ENCODE measurements at places on chromosomes 11 and 22. TPM values are rescaled to one million over a fixed set of nuclear protein-coding genes. Genes with fewer than 3 reads are reported as not detected.

DNA sequence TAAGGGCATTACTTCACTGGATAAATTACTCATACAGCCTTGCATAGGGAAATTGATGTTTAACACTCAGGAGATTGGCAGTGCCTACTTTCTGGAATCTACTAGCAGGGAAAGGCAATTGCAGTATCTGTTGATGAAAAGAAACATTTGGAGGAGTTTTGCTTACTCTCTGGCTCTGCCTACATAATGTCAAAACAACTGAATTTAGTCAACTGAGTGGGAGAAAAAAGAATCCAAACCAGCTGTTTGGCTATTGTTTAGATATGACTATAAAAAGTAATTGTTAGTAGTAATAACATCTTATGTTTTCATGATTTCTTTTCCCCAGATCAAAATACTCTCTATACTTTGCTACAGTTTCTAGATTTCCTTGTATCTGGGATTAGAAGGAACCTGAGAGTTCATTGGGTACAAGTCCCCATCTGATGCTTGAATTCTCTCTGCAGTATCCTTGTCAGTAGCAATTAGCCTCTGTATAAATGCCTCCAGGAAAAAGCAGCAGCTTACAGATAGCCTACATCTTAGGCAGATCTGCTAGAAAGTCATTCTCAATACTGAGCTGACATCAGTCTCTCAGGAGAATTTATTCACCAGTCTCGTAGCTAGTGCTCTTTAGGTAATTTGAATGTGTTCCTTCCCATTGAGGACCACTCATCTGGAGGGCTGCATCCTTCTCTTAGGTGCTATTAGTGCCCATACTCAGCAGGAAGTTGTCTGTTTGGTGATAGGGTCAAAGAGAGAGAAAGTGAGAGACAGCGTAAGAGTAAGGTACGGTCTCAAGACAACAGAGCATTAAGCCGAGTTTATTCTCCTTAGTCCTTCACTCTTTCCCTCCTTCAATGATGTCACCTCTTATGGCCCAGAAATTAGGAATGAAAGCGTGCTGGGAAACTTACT lies 185.9 kb upstream of the CCDC90B start:
- DNase-seq, result no peak

DNA sequence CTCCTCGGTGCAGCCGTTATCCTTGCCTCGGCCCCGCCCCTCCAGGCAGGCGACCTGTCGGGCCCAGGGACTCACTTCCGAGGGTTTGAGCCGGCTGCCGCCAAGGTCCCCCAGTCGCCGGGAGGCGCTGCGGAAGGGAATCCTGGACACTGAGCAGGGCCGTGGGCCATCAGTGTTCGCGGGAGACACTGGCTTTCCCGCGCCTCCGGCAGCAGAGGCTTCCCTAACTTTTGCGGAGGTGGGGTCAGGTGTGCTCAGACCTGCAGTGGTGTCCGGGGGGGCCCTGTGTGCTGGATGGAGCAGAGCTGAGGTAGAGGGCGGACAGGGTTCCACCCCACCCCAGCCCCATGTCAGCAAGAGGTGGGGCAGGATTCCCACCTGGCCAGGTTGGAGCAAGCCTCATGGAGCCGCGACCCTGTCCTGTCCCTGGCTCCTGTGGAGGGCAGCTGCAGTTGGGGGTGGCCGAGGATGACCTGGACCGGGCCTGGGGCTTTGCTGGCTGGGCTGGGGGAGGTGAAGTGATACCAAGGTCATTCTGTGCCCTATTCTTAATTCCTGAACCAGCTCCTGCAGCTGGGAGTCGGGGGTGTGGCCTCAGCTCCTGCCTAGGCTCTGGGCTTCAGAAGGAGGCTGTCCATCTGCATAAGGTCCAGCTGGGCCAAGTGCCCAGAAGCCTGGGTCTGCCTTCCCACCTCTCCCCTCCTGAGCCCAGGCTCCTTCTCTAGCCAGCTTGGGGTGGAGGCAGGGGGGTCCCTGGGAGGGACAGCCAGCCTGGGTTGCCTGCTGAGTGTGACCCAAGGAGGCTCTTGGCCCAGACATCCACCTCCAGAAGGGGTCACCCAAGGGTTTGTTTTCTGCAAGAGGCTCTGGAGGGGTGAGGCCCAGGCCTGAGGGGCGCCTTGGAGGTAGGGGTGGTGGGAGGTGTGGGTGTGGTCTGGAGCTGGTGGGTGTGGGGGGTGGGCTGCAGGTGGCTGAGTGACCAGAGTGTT lies 8.4 kb downstream of the TSPAN4 start:
- no peak for DNase-seq

DNA sequence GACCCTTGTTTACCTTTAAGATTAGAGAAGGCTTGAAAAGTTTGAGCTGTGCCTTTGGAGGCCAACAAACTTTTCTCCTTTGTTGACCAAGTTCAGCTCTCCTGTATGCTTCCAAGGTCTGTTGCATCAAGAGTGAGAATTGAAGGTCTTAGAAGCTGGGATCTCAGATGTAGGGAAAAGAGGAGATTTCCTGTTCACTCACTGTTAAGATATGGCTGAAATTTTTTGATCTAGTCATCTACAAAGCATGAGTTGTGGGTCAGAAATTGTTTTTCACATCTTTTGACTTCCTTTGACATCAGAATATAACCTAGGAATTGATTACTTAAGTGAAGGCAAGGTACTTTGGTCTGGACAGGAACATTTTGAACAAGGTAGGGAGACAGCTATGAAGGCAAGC lies 12.1 kb downstream of the OR51B4 start:
- DNase-seq, result no peak

GRCh38 chr11:134229126-134229790 lies 4.8 kb downstream of the VPS26B start:
- DNase-seq, result no peak

DNA sequence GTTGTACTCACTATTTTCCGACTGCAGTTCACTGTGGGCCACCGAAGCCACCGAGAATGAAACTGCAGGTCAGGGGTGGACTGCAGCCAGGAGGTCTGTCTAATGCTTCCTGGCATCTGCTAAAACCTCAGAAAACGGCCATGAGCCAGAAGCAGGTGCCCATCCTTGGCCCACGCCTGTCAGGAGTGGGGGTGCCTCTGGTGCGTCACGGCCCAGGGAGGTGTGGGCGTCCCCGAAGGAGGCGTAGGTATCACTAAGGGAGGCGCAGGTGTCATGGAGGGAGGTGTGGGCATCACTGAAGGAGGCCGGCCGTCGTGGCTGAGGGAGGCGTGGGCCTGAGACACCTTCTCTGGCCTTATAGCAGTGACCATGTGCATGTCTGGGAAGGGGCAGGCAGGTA lies 456.2 kb downstream of the TBC1D22A start:
- DNase-seq, result no peak

DNA sequence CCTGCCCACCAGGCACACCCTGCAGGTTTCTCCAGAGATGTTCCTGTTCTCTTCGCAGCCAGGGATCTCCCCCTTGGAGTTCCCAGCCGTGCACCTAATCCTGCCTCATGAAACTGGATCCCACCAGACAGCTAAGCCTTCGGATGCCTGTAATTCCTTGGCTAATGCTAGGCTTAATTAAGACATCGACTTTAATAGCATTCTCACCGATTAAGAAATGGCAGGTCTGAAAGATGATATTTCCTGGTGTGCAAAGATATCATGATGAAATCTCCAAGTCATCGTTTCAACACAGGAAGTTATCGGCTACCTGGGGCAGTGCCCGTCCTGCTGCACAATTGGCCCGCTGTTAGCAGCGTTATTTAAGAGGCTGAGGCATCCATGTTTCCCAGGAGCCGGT lies 41.5 kb upstream of the CCND1 start:
- no peak for DNase-seq

DNA sequence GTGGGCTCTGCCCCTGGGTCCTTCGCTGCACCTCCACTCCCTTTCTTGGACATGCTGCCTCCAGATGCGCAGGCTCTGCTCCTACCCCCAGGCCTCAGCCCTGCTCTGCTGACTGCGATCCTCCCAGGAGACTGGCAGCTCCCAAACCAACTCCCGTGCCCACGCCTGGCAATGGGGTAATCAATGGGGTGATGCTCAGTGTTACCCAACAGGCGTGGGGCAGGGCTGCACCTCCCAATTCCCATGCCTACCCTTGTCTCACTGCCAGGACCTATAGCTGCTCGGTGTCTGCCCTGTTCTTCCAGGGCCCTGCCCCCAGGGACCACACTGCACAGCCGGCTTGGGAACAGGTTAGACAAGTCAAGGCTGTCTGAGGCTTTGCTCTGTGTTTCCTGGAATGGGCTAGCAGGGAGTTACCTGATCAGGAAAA lies at the start of gene ALDH3B2:
Gene ALDH3B2, minus strand, starts transcription at position 182 of the 430 bp plus-strand sequence. CDS start 7,688 bp downstream, outside the sequence.
- no peak for DNase-seq

- no peak for DNase-seq
These were observed 1.7 kb upstream of the PLAAT2 start for GRCh38 chr11:63564784-63565350.

DNA sequence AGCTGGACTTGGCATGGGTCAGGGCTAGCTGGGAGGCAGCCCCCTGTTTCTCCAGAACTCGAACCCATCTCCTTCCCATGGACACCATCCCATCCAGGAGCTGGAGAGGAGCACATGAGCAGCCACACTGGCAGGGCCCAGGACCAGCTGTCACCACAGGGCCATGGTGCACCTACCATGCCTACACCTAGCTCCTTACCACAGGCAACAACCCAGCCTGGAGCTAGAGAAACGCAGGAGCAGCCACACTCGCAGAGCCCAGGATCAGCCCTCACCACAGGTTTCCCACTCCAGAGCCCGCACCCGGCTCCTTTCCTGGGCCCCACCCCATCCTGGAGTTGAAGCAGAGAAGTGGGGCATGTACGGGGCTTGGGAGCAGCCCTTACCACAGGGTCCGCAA lies 50.2 kb downstream of the GAB4 start:
- DNase-seq, result no peak

The PLAAT2 gene
- not detected for polyA plus RNA-seq

The POU2F3 gene
- 0.58 TPM for polyA plus RNA-seq
